Stimulated activated CD4-positive, alpha-beta T cell treated with anti-CD3 and anti-CD28 coated beads, TNF-alpha, amount 100 ng/mL, for 4 hours (primary cell): ENCODE measurements at places on chromosomes 3 and 15.

DNA sequence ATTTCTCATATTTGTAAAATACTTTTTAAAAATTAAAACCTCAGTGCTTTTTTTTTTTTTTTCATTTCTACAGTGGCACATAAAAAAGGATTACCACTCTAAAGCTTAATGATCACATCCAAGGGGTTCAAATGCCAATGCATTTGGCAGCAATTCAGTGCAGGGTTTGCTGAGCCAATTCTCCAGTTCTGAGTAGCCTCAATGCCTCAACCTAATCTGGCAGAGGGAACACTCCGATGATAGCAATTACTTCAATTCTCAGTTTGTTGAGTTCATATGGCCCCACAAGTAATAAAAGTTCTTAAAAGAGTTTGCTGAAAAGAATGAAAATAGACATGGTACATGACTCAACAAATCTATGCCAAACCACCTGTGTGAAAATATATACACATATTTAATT lies 79.3 kb upstream of the RBMS3 start:
- DNase-seq: no peak

GRCh38 chr15:65048241-65048640 lies 3.1 kb downstream of the SLC51B start:
- no peak for DNase-seq

DNA sequence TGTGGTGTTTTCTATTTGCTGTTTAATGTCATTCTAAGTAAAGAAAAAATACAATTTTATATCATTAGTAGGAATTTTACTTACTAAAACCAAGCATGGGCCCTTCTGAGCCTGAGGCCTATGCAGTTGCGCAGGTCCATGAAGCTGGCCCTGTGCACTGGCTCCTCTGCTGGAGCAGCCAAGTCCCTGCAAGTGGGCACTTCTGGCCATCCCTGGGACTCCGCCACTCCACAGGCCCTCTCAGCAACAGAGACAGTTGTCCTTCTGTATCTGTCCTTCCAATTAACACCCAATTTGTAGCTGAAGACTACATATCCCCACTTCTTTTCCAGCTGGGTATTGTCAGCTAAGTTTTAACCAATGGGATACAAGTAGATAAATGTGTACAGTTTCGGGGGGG lies 49.9 kb upstream of the RYK start:
- DNase-seq: no peak

- no peak for DNase-seq
Observed at GRCh38 chr3:149592758-149593240, 65.0 kb downstream of the WWTR1 start.

DNA sequence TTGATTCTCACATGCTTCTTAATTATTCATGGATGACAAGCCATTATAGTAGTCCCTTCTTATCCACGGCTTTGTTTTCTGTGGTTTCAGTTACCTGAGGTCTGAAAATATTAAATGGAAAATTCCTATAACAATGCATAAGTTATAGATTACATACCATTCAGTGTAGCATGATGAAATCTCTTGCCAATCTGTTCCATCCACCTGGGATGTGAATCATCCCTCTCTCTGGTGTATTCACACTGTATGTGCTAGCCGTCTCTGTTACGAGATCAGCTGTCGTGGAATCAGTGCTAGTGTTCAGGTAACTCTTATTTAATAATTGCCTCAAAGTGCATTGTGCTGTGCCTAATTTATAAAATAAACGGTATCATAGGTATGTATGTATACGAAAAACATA lies 5.2 kb downstream of the WDR5B start:
- no peak for DNase-seq

DNA sequence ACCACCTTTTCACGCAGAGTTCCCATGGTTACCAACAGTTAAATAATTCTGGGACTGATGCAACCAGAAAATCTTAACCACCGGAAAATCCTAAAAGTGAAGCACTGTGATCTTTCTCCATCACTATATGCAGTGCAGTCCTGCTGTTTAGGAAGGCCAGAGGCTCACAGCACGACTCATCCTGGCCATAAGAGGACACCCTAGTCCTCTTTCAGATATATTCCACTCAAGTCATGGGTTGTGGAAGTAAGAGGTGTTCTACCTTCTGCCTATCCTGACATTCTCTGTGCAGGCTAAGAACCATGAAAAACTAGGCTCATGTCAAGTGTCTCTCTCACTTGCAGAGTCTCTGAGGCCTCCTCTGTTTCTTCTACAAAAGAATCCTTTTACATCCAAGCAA lies 67.2 kb downstream of the DHX30 start:
- DNase-seq: no peak

DNA sequence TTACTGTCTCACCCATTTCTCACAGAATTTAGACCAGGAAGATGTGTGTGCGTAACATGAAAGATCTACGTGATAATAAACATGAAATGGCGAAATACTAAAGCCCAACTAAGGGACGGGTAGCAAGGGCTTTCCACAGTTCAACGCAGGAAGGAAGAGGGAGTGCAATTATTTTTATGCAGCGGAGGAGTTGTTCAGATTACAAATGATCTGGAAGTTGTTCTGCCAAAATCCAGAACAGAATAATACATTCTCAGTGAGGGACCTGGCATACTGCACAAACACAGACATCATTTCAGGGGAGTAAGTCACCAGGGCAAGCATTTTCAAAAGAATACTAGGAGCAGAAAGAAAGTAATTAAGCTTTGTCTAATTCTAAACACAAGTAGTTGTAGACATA lies 133.6 kb upstream of the RAP2B start:
- DNase-seq: no peak
